ENCODE measurements at places on chromosomes 2 and 18. TPM values are rescaled to one million over a fixed set of nuclear protein-coding genes. Genes with fewer than 3 reads are reported as not detected.

GRCh38 chr2:2244508-2244907 lies 86.6 kb downstream of the MYT1L start:
- DNase-seq, result no peak

- no peak for DNase-seq
These were observed 43.2 kb downstream of the ANKMY1 start for GRCh38 chr2:240514631-240515030.

Gene SOWAHC
- 19.7 TPM for polyA plus RNA-seq

DNA sequence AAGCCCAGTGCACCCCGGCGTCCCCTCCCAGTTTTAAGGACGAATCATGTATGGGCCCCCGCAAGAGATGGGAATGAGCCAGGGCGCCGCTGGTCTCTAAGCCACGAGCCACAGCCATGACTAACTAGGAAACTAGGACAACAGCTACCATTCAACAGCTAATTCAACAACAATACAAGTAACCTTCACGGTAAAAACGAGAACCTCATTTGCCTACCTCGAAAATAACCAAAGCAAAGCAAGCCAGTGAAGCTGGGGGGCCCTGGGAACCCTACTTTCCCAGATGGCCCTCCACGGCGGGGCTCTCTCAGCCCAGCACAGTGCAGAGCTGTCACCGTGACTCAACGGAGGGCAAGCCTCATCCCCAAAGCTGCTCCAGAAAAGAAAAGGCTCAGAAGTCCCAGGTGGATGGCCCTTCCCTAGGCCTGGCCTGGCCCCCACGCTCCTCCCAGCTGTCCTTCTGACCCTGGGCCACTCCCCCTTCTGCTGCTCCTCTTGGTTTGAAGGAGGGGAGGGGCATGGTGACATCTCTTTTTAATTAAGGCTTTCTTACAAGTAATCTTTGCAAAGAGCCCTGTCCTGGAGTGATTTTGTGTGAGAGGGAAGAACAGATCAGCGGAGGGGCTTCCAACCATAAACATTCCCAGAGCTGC lies 126.3 kb downstream of the HDAC4 start:
- DNase-seq, result no peak

- DNase-seq, result no peak
These were observed 129.2 kb upstream of the CYP26B1 start for GRCh38 chr2:72276876-72277275.
